GM23248 (cell line): ENCODE measurements at places on chromosomes 12 and 14.
A peak's percentile ranks its signal among the peaks of the same experiment; 100 is the strongest.

GRCh38 chr14:96178461-96179321, 25.9 kb upstream of the BDKRB2 start:
- DNase-seq: peak; percentile 16

- DNase-seq: peak; percentile 91
Measured at GRCh38 chr12:3216726-3217682, 139.8 kb downstream of the TSPAN9 start.

- DNase-seq: no peak
Measured at GRCh38 chr12:91252341-91252740, 69.7 kb upstream of the DCN start.

DNA sequence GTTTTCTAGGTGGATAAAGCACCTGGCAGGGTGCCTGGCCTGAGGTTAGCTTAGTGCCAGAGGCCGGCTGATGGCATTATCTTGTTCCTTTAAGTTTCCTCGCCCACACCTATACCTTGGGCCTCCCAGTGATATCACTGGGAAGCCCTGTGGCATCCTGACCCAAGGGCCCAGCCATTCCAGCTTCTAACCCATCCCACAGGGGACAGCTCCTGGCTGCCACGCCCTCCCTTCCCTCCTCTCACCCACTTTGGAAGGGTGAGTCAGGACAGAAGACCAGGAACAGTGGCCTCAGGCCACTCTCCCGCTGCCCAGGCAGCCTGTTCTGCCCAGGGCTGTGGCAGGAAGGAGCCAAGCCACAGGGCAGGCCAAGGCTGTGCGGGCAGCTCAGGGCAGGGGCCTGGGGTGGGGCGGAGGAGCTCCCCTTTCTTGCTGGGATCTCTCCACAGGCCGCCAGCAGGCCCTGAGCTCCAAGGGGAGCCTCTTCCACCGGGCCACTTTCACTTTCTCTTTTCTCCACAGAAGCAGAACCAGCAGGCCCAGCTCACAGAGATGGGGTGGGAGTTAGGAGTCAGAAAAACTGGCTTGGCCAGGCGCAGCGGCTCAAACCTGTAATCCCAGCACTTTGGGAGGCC, 75.1 kb downstream of the IRF2BPL start:
- peak; percentile 93 for DNase-seq

DNA sequence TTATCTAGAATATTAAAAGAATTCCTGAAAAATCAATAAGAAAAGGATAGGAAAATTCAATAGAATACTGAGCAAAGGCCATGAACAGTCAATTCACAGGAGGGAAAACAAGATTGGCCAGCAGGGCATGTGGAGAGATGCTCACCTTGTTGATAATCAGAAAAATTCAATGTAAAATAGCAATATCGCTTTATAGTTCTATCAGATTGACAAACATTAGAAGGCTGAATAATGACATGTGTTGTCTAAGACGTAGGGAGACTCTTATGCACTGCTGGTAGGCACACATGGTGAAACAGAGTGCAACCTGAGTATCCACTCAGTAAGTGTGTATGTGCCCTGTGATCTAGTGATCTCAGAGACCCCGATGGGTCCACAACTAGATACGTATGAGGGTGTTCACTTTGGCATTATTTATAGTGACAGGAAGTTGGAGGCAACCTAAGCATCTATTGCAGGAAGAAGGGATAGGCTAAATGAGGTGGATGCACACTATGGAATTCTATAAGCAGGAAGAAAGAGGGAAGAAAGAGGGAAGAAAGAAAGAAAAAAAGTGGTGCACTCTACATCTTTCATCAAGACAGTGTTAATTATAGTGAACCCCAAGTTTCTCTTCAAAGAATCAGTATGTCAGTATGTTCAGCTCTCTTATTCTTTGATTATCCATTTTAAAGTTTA, 3.8 kb upstream of the ANKRD33 start:
- no peak for DNase-seq

DNA sequence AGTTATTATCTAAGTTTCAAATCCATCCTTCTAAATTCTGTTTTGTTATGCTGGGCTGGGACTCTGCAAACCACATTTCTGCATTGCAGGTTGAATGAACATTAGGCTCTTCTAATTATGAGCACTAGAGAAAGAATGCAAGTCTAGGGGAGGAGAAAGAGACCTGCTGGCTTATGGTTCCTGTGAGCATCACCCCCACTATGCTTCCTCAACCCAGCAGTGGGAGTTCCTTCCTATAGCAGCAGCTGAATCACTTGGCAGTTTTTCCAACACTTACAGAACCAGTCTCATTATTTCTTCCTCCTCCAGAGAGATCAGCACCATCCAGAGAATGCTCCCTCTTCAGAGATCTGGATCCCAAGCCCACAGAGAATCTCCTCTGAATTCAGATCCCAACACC, 297.7 kb upstream of the CLEC14A start:
- peak; percentile 92 for DNase-seq

DNA sequence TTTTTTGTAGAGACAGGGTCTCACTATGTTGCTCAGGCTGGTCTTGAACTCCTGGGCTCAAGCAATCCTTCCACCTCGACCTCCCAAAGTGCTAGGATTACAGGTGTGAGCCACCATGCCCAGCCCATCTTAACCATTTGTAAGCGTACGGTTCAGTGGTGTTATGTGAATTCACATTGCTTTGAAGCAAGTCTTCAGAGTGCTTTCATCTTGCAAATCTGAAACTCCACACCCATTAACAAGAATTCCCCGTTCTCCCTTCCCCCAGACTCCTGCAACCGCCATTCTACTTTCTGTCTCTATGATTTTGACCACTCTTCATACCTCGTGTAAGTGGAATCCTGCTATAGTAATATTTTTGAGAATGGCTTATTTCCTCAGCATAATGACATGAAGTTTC, 24.9 kb upstream of the BICDL1 start:
- no peak for DNase-seq

DNA sequence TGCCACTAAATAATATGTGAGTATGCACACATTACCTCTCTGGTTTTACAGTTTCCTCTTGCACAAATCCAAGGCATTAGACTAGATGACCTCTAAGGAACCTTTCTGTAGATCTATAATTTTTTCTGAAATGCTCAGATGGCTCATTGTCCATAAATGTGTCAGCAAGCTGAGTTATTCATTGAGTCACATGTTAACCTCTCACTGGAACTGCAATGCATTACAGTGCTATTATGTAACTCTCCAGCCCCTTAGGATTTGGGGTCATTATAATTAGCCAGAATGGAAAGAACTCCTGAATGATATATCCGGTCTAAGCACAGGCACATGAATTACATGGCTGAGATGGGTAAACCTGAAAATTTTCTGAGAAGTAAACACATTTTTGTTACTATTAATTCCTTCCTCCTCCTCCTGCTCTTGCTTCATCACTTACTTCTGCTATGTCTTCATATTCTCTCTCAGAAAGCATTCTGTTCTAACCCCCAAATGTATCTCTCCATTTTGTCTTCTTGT, 20.3 kb upstream of the DRAM1 start:
- DNase-seq: peak; percentile 87
